Activated T-helper 9 cell treated with anti-CD3 and anti-CD28 coated beads, Interleukin-2, amount 50 U/mL, for 16 hours (primary cell): ENCODE measurements at places on chromosomes 3 and 15.

- DNase-seq, result no peak
These were observed 72.2 kb downstream of the TOP2B start for GRCh38 chr3:25592510-25592968.

- no peak for DNase-seq
These were observed 134.7 kb downstream of the KLF13 start for GRCh38 chr15:31461375-31461774.

- no peak for DNase-seq
These were observed 34.9 kb upstream of the MEIS2 start for GRCh38 chr15:37135225-37135624.

DNA sequence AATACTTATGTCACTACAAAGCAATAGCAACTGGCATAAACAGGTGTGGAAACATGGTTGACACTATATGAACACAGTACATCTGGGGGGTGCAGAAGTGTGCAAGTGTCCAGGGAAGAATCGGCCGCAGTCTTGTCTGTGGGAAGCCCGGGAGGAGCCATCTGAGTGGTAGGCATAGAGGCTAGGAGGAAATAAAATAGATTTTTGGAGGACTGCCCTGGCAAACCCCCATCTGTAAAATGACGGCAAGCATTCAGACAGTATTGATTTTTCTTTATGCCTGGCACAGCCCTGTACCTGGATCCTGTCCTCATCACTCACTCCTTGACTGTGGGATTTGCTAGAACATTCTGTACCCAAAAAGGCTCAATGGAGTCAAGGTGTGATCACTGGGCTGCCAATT is 31.3 kb downstream of the THSD4 start:
- no peak for DNase-seq

DNA sequence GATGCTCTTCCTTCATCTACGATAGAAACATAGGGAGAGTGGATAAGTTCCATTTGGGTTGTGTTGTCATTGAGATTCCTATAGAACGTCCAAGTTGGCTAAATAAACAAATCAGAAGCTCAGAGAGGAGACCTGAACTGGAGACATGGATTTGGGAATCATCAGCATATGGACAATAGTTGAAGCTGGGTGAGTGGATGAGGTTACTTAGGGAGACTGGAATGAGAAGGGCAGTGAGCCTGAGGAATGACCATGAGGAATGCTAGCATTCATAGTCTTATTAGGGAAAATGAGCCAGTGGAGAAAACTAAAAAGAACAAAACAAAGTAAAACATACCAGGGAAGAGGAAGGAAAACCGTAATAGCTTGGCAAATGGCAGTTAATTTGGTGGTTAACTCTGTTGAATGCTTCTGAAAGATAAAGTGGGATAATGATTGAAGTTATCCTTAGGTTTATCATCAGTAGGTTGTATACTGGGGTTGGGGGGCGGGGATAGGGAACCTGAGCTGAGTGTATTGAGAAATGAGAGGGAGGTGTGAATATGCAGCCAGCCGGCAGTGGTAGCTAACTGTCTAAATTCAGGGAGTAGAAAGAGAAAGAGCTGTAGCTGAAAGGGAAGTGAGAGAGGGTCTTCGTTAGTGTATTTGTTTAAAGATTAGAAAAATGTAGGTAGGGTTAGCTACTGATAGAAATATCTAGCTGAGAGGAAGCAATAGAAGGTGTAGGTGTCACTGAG is 74.6 kb downstream of the ARHGEF26 start:
- no peak for DNase-seq

DNA sequence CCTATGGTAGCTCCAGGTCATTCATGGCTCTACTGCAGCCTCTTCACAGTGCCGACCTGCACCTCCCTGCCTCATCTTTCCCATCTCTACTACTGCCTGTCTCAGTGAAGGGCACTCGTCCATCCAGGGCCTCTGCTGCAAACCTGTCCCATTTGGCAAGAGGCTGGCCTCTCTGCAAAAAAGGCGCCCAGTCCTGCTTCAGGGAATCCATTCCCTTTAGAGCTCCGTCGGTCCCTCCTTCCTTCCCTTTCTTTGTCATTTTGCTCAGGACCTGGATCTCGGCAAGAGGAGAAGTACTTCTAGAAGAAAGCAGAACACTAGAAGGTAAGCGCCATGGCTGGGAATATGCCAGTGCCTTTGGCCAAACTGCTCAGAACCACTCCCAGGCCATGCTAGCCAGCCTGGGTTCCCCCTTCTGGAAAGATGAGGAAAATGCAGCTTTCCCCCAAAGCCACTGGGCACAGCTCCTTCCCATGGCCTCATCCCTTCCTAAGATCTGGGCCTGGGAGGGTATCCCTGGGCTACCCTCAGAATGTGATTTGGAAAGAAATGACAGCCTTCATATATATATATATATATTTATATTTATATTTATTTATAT is 6.4 kb upstream of the ISL2 start:
- DNase-seq, result no peak

DNA sequence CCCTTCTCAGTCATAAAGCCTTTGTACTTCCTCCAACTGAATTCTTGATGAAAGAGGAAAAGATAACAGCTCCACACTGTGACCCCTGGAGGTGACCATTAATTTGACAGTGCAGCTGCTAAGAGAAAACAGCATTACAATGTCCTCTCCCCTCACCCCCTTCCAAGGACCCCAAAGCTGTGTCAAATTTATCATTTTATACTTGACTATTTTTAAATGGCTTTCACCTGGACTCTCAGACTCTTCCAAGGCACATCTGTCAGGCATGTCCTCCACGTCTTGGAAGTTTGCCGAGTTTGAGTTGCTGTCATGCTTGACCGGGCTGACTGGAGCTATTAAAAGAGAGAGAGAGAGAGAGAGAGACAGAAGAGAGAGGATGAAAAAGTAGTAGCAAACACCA is 236.5 kb downstream of the WDR72 start:
- no peak for DNase-seq

DNA sequence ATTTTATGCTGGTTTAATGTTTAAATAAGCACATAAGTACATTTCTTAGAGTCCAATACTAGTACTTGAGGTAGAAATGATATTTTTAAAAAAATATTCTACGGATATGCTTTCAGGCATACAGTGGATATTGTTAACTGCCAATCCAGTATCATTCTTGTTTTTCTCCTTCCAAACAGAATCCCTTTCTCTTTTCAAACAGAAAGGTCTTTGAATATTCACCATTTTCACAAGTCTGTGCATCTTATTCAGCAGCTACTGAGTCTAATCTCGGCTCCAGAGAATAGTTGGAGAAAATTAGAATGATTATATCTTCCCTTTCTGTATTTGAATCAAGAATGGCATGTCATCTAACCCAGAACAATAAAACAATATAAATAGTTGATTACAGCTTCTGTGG is 174.5 kb downstream of the GOLGA6L6 start:
- DNase-seq, result no peak

- DNase-seq, result no peak
These were observed 17.2 kb upstream of the ADIPOQ start for GRCh38 chr3:186825294-186825821.

DNA sequence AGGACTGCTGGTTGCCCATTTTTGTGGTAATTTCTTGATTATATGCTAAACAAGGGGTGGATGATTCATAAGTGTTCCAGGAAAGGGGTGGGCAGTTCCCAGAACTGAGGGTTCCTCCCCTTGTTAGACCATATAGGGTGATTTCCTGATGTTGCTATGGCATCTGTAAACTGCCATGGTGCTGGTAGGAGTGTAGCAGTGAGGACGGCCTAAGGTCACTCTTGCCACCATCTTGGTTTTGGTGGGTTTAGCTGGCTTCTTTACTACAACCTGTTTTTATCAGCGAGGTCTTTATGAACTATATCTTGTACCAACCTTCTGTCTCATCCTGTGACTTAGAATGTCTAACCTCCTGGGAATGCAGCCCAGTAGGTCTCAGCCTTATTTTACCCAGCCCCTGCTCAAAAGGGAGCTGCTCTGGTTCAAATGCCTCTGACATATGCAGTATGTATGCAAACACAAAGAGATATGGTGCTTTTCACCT is 46.2 kb downstream of the C3orf38 start:
- DNase-seq, result no peak

- no peak for DNase-seq
These were observed 192.8 kb upstream of the ROBO1 start for GRCh38 chr3:79960594-79960993.

- no peak for DNase-seq
These were observed 23.8 kb downstream of the RLBP1 start for GRCh38 chr15:89197503-89197971.

- no peak for DNase-seq
These were observed 80.8 kb upstream of the SCN5A start for GRCh38 chr3:38730281-38730680.

GRCh38 chr15:63480441-63480821 is 24.0 kb upstream of the USP3 start:
- no peak for DNase-seq

DNA sequence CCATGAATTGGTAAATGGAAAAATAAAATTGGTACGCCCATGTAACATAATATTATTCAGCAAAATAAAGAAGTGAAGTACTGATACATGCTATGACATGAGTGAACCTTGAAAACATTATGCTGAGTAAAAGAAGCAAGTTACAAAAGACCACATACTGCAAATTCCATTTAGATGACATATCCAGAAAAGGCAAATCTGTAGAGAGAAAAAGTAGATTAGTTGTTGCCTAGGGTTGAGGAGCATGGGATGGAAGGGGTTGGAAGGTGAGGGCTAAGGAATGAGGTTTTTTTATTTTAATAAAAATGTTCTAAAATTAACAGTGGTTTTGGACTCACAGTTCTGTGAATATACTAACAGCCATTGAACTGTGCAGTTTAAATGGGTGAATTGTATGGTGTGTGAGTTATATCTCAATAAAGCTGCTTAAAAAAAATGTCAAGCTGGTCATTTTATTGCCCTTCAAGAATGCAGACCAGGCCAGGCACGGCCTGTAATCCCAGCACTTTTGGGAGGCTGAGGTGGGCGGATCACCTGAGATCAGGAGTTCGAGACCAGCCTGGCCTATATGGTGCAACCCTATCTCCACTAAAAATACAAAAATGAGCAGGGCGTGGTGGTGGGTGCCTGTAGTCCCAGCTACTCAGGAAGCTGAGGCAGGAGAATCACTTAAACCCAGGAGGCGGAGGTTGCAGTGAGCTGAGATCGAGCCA is 8.1 kb upstream of the DLG1 start:
- DNase-seq, result no peak

DNA sequence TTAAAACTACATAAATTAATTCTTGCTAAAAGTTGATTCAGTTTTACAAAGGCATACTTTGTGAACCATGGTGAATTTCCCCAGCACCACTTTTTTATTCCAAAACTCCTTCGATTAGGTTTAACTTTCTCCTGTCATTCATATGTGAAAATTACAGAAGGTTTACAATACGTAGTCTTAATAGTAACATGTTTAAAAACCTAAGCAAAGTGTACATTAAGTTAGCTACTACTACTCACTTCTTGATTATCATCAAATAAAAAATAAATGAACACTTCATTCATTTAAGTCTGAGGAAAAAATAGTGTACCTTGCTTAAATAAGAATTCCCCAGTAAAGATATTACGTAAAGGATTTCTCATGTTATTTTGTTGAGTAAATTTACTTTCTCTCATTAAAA is 38.6 kb downstream of the DCUN1D1 start:
- DNase-seq, result no peak

GRCh38 chr15:47819158-47819557 is 101.9 kb downstream of the SEMA6D start:
- no peak for DNase-seq

- no peak for DNase-seq
These were observed 53.9 kb downstream of the CLASP2 start for GRCh38 chr3:33664195-33664594.

DNA sequence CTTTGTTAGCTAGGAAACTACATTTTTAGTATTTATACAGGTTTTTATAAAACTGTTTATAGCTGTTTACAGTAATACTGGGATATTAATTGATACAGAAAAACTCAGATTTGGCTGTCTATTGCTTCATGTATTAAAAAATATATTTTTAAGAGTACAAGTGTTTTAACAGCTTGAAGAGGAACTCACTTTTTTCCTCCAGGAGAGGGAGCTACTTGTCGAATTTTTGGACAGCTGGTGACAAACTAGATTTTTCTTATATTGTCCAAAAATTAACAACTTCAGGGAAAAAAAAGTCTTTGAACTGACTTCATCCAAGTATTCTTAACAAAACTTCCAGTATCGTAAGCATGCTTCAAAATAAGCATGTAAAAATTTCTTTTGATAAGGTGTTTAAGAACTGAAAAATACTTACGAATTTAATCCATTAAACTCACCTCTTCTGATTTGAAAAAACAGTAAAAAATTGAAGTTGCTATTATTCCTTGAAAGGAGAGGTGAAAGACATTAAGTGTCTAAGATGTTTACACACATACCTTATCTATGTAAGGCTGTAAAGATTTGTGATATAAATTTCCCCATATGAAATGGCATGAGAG is 4.0 kb downstream of the DIPK2A start:
- DNase-seq, result no peak

- no peak for DNase-seq
These were observed 15.3 kb upstream of the COLQ start for GRCh38 chr3:15536856-15537255.

DNA sequence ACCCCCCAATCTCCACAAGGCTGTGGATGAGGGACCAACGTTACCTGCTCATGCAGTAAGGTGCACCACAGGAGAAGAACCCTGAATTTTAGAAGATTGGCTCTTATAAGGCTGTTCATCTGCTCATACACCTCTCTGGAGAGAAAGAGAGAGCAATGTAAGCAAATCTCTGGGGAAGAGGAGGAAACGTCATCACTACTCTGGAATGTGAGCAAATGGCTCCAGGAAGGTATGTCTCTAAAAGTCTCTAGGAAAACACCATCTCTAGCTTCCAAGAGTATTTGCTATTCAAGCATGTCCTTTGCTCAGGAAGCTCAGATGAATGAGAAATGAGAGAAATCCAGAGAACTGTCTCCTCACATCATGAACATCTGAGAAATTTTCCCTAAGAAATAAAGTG is 235.4 kb downstream of the TBL1XR1 start:
- DNase-seq, result no peak

- DNase-seq, result no peak
These were observed 29.6 kb downstream of the CALML4 start for GRCh38 chr15:68175526-68175925.

DNA sequence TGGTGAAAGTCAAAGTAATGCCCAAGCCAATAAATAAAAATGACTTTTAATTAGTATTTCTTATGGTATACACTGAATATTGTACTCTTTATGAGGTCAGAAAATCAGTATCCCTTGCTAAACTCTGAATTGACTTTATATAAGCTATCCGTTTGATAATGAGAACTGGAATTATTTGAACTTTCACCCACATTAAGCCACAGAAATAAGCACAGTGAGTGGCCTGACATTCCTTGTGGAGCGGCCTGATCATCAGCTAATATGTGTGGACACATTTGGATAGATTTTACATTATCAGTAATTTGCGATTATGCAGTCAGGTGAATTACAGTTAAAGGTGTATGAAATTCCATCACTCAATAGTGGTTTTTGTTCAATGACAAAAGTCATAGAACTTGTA is 136.0 kb upstream of the CBLB start:
- DNase-seq, result no peak

DNA sequence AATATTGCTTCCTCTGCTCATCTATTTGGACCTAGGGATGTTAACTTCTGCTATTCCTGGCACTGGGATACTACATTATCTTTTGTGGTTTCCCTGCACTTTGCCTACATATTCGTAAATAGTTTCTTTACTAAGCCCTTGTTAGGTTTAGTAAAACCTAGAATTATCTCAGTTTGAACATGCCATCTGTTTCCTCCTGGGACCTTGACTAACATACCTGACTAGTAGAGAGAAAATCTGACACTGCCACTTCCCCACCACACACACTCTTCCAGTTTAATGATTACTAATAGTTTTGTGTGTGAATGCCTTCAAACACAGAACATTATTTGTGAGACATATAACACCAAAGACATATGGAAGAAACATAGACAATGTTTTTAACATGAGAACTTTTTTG is 28.2 kb upstream of the SOX2 start:
- DNase-seq, result no peak

GRCh38 chr3:195259475-195260279 is 11.3 kb downstream of the XXYLT1 start:
- peak; percentile 83 for DNase-seq
